Natural killer cell treated with Interleukin-12 subunit alpha and Interleukin-12 subunit beta and Interleukin-15 and Interleukin-18, amount 100 ng/mL, for 72 hours (primary cell): ENCODE measurements at places on chromosomes 5 and 9. TPM values are rescaled to one million over a fixed set of nuclear protein-coding genes. Genes with fewer than 3 reads are reported as not detected.

Gene LCN15
- not detected for total RNA-seq

Gene SPINK1
- not detected for total RNA-seq

Gene PRDM9
- not detected for total RNA-seq

Gene ANKRD55
- 0.28 TPM for total RNA-seq

Gene TMEFF1
- total RNA-seq = not detected

Gene THG1L
- 15.7 TPM for total RNA-seq

Gene NEUROG1
- not detected for total RNA-seq

Gene PBX3
- 21.4 TPM for total RNA-seq

Gene GABRA1
- total RNA-seq = not detected
